ENCODE measurements at places on chromosomes 7 and 10.

DNA sequence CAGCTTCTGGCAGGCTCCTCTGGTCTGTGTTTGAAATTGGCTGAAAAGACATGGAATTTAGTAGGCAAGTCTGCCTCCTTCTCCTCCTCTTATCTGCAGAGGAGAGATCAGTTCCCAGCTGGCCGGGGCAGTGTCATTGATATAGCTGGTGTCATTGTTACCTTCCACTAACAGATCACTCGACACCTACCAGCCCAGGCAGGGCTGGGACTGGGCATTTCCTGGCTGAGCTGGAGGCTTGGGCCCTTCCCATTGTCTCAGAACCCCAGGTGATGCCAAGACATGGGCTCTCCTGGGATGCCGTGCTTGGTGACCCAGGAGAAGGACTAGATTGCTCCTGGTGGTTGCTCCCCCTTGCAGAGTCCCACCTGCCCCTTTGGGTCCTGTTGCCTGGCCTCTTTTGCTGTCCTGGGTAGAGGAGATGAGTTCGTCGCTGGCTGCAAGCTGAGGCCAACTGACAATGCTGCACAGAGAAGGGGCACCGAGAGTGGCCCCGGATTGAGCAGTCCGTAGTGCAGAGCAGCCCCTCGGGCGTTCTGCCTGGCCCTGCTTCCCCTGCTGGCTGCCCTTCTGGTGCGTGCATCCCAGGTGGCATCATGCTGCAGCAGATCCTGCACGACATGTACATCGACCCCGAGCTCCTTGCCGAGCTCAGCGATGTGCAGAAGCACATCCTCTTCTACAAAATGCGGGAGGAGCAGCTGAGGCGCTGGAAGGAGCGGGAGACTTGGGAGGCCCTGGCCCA lies at the start of gene SH2D4B:
SH2D4B (plus strand) TSS at position 167 of the 745 bp plus-strand sequence; CDS start at position 597, 430 bp downstream.
- DNase-seq = no peak

GRCh38 chr10:124886195-124886594 lies 55.7 kb upstream of the ZRANB1 start:
- DNase-seq = no peak

DNA sequence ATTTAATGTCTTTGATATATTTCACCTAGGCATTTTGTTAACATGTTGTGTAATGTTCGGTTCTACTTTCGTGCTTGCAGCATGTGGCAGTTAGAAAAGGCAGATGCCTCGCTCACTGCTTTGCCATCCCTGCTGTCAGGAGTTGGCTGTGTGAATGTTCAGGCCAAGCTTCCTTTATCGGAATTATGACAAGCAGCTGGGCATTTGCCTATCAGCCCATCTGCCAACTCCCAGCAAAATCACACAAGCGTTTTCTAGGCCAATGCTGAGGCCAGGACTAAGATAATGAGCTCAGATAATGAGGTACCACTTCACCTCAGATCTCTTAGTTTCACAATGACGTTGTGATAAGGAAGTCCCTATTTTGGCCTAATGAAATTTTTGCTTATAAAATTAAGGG lies 212.7 kb upstream of the FAM3C start:
- DNase-seq = peak; percentile 1

DNA sequence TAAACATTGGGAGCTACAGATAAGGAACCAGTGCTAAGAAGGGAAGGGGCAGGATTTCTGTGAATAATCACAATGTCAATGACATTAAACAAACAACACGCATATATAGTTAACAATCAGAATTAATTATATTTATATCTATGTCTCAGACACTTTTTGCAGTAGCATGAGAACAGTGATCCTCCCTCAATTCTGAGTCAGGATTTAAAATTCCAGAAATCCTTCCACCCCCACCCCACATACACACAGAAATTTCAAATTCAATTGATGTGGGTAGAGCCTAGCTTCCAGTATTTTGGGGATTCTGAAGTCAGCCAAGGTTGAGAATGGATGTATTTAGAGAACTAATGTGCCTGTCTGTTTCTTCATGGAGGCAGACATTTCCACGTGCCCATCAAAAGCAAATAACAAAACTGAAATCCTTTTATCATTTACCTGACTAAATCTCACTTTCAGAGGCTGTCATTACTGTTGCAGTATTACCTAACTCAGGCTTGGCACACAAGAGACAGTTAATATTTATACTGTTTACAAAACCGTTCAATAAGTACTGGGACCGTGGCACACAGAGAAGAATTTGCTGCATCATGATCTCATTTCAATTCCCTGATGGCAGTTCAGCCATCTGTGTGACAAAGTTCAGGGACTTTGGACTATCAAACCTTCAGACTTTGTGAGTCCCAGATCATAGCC lies 116.6 kb upstream of the PALS2 start:
- no peak for DNase-seq

DNA sequence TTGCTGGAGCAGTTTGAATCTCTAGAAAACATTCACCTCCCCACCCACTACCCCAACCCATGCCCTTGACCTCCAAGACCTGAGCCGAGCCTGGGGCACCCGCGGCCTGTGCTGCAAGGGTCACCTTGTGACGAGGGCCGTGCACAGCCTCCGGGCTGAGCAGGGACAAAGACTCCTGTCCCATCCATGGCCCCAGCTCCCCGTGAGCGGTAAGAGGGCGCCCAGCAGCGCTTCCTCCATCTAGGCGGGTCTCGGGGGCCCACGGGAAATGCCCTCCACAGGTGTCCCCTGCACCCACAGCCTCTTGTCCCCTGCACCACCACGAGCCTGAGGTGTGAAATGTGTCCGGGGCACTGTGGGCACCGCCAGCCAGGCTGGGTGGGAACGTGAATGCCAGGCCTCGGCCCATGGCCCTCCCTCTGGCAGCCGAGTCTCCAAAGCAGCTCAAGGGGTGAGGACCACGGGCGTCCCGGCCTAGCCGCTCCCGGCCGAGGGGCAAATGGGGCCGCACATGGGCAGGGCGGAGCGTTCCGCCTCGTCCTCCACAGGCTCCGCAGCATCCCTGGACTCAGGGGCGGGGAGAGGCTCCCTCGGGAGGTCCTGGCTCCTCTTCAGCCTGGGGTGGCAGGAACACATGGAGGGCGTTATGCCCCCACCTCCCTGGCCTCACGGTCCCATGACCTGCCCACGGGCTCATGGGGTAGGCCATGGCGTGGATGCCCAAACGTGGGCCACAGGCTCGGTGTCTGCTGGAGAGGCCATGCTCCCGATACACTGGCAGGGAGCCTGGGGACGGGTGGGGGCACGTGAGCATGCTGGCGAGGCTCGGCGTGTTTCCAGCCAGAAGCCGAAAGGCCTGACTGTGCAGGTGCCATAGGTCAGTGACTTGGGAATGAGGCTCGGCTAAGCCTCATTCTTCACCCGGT lies 21.1 kb downstream of the DPYSL4 start:
- DNase-seq = no peak

DNA sequence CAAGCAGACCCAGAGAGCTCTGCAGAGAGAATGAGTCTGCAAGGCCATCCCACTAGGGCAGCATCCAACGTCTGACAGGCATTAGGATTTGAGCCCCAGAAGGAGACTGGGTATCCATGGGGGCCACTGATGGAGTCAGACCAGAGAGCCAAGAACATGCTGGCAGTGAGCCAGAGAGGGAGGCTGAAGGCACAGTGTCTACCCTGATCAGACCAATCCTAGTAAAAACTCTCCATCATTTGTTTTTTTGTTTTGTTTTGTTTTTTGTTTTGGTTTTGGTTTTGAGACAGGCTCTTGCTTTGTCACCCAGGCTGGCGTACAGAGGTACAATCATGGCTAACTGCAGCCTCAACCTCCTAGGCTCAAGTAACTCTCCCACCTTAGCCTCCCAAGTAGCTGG lies 133.1 kb upstream of the LYZL2 start:
- no peak for DNase-seq

- DNase-seq = no peak
Measured at GRCh38 chr10:3763035-3763456, 22.0 kb downstream of the KLF6 start.

GRCh38 chr7:128259131-128260061 lies 18.3 kb downstream of the LEP start:
- DNase-seq = no peak

DNA sequence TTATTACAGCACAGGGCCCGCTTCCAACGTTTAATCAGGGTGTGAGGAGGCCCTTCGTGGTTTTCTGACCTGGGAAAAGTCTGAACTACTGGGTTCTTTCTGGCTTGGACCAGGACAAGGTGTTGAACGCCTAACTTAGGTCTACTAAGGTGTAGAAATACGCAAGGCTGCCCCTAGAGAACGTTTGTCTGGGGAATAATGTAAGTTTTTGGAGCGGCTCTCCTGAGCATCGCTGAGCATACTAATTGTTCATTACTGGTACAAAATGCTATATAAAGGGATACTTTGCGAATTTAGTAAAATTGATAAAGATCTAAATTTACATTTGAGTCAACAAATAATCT lies 32.4 kb upstream of the TOMM7 start:
- no peak for DNase-seq

GRCh38 chr7:32283546-32283945 lies 206.6 kb downstream of the LSM5 start:
- no peak for DNase-seq

GRCh38 chr7:140903741-140904480 lies 20.8 kb downstream of the BRAF start:
- no peak for DNase-seq

DNA sequence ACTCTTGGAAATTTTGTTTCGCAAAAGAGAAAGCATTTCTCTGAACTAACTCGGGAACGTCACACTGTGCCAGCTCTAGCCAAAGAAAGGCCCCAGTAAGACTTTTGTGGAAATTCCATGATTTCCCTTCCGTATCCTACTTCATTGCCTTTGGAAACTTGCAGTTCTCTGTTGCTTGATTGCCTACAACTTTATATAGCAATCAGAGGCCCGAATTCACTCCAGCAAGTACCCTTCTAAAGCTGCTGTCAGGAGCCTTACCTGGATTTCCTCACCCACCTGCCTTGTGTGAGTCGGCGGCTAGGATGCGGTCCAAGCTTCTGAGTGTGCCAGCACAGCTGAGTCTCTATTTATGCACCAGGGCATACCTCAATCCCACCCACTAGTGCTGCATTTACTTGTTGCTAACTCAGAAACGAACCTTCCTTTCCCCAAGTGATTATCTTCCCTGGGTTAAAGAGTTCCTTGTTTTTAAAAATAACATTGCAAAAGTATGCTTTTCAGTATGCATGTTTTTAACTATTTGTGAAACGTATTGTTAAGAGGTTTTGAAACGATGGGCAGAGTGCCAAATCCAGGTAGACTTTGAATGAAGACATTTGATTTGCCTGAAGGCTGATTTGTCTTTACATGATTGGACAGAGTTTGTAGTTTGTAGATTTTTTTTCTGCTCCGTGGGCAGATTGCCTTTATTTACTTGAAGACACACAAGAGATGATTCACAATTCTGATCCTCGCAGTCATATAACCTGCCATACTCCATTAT lies at the start of gene AGR2:
AGR2 (minus strand) TSS at position 326 of the 766 bp plus-strand sequence. CDS start 3,203 bp downstream, outside the sequence.
- no peak for DNase-seq

GRCh38 chr7:84047085-84047484 lies 147.5 kb downstream of the SEMA3A start:
- DNase-seq = no peak

GRCh38 chr7:97381815-97382554 lies 264.5 kb downstream of the SDHAF3 start:
- no peak for DNase-seq

DNA sequence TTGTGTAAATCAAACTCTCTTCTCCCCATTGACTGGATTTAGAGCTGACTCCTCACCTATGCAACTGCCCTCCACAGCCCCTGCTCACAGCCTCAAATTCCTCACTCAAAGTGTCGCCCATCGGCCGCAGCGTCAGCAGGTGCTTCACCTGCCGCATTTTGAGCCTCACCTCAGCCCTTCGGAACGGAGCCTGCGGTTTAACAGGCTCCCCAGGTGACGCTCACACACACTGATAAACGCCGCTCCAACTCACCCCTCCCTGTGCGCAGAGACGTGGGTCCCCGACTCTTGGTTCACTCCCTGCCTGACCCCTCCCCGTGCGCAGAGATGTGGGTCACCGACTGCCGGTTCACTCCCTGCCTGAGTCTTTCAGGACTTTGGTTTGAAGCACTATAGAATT lies 57.1 kb downstream of the CARD11 start:
- no peak for DNase-seq

DNA sequence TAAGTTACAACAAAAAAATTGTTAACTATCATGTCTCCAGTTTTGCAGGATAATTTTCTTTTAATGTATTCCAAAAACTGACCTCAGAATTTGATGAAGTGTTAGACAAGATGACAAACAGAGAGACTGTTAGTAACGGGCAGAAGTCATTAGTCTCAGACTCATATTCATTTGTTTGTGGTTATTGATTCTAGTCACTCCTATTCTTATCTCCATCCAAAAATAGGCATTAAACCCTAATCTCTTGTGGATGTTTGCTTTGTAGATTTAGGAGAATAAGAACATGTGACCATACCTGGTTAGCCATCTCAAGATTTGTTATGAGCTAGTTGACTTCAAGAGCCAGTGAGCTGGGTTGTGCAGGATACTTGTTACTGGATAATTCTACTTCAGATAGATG lies 261.1 kb downstream of the AUTS2 start:
- DNase-seq = no peak

- no peak for DNase-seq
Measured at GRCh38 chr10:69630651-69631400, 779 bp downstream of the FAM241B start.

DNA sequence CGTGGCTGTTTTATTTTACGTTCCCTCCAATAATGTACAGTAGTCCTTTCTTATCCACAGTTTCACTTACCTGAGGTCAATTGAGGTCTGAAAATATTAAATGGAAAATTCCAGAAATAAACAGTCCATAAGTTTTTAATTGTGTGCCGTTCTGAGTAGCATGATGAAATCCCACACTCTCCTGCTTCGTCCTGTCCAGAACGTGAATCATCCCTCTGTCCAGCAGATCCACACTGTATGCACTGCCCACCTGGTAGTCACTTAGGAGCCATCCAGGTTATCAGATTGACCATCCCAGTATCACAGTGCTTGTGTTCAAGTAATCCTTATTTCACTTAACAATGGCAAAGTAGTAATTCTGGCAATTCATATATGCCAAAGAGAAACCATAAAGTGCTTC lies 46.3 kb downstream of the STARD3NL start:
- DNase-seq = no peak

- DNase-seq = no peak
Measured at GRCh38 chr10:48626986-48627731, 22.3 kb upstream of the ARHGAP22 start.

Data from NCI-H1436 (cell line).